ENCODE measurements at places on chromosomes 6 and 20.

GRCh38 chr20:38241201-38241600 is 19.3 kb downstream of the KIAA1755 start:
- no peak for DNase-seq

GRCh38 chr6:133184798-133185372 is 56.3 kb upstream of the EYA4 start:
- no peak for DNase-seq

- no peak for DNase-seq
Observed at GRCh38 chr6:144190080-144190479, 39.8 kb downstream of the STX11 start.

- no peak for DNase-seq
Observed at GRCh38 chr6:8149350-8149749, 47.0 kb upstream of the EEF1E1 start.

GRCh38 chr6:104955491-104955890 is 1.4 kb upstream of the LIN28B start:
- DNase-seq, result no peak

All from right atrium auricular region (tissue), 2 donors.